Hepatocyte (in vitro differentiated cells): ENCODE measurements at places on chromosomes 6 and 20. TPM values are rescaled to one million over a fixed set of nuclear protein-coding genes. Genes with fewer than 3 reads are reported as not detected.
A peak's percentile ranks its signal among the peaks of the same experiment; 100 is the strongest.

The TRMT6 gene
- 9.0 and 10.1 TPM in 2 replicates for total RNA-seq

The POU5F1 gene
- total RNA-seq = 1.1 and 2.1 TPM in 2 replicates

The PPDPF gene
- 47.6 and 55.1 TPM in 2 replicates for total RNA-seq

The LTB gene
- total RNA-seq = 2.4 and 4.0 TPM in 2 replicates

The TPD52L1 gene
- 182 and 197 TPM in 2 replicates for total RNA-seq

The PHACTR1 gene
- total RNA-seq = 2.8 and 4.3 TPM in 2 replicates

The GJA10 gene
- total RNA-seq = 0.24 TPM in 1 of 2 replicates, not detected in the other

The PLCB4 gene
- total RNA-seq = 11.9 and 15.0 TPM in 2 replicates

- H3K27me3 ChIP-seq = no peaks in the 10 kb centered on the region
- no peak overlapping the region for H3K27ac ChIP-seq
- no peak overlapping the region for H3K4me3 ChIP-seq
- no peaks in the 10 kb centered on the region for H3K4me1 ChIP-seq
- no peaks in the 10 kb centered on the region for H3K36me3 ChIP-seq
These were observed 290.0 kb upstream of the JAG1 start for GRCh38 chr20:10963717-10964266.

- peak; percentile 61 for DNase-seq
- H3K36me3 ChIP-seq = no peaks in the 10 kb centered on the region
- H3K4me3 ChIP-seq = no peak overlapping the region
- no peaks in the 10 kb centered on the region for H3K4me1 ChIP-seq
- H3K27ac ChIP-seq = peak overlapping the region; percentile 90
These were observed 16.1 kb downstream of the LMBRD1 start for GRCh38 chr6:69780585-69781178.
